ENCODE measurements at places on chromosomes 1 and 21. TPM values are rescaled to one million over a fixed set of nuclear protein-coding genes. Genes with fewer than 3 reads are reported as not detected.

The KCNA3 gene
- total RNA-seq, result 0.34 TPM

The AADACL3 gene
- total RNA-seq, result not detected

The GUCA2A gene
- total RNA-seq, result not detected

The GUCA2B gene
- not detected for total RNA-seq

The YOD1 gene
- total RNA-seq, result 4.6 TPM

The NIBAN1 gene
- total RNA-seq, result 335 TPM

The NHLH1 gene
- total RNA-seq, result not detected

The SLC35F3 gene
- total RNA-seq, result not detected

The CCDC190 gene
- 0.26 TPM for total RNA-seq

The TINAGL1 gene
- total RNA-seq, result 136 TPM

The GPA33 gene
- 0.14 TPM for total RNA-seq

The YARS1 gene
- 54.7 TPM for total RNA-seq

The TLR5 gene
- total RNA-seq, result 6.8 TPM
